Uterine smooth muscle cell (primary cell): ENCODE measurements at places on chromosomes 1 and 21. TPM values are rescaled to one million over a fixed set of nuclear protein-coding genes. Genes with fewer than 3 reads are reported as not detected.

GSTM4 gene
- 14.4 and 14.6 TPM in 2 replicates for total RNA-seq

SELENBP1 gene
- total RNA-seq: 22.2 and 25.0 TPM in 2 replicates

ITLN2 gene
- total RNA-seq: not detected in 2 replicates

YRDC gene
- total RNA-seq: 19.6 and 22.8 TPM in 2 replicates

CAMK1G gene
- total RNA-seq: 8.4 and 14.6 TPM in 2 replicates

HPDL gene
- total RNA-seq: 0.62 and 3.0 TPM in 2 replicates

SLC41A1 gene
- total RNA-seq: 12.5 and 25.6 TPM in 2 replicates

OR2T35 gene
- not detected in 2 replicates for total RNA-seq

SLAMF9 gene
- not detected in 2 replicates for total RNA-seq

TMEM81 gene
- 1.1 and 1.2 TPM in 2 replicates for total RNA-seq

RBBP4 gene
- 104 and 105 TPM in 2 replicates for total RNA-seq

LEFTY2 gene
- under 0.01 TPM in 1 of 2 replicates, not detected in the other for total RNA-seq

IRF6 gene
- total RNA-seq: 0.44 and 0.62 TPM in 2 replicates

DFFB gene
- 10.5 and 14.1 TPM in 2 replicates for total RNA-seq

PALMD gene
- 0.37 and 0.55 TPM in 2 replicates for total RNA-seq

CYP4A22 gene
- total RNA-seq: not detected in 2 replicates

S100A5 gene
- 0.66 TPM in 1 of 2 replicates, not detected in the other for total RNA-seq

HES2 gene
- total RNA-seq: under 0.01 TPM in 1 of 2 replicates, not detected in the other

BEND5 gene
- total RNA-seq: 0.25 TPM in 1 of 2 replicates, not detected in the other

S100A14 gene
- total RNA-seq: 0.22 TPM in 1 of 2 replicates, not detected in the other

AIRE gene
- under 0.01 TPM in 1 of 2 replicates, not detected in the other for total RNA-seq

WASF2 gene
- 18.9 and 20.6 TPM in 2 replicates for total RNA-seq

WDR64 gene
- not detected in 2 replicates for total RNA-seq

PDE4DIP gene
- total RNA-seq: 136 and 222 TPM in 2 replicates

SLC2A5 gene
- 2.3 and 6.1 TPM in 2 replicates for total RNA-seq

TAS1R1 gene
- total RNA-seq: not detected in 2 replicates

DMBX1 gene
- total RNA-seq: not detected in 2 replicates

KMO gene
- total RNA-seq: under 0.01 TPM in 1 of 2 replicates, not detected in the other

ALX3 gene
- total RNA-seq: not detected in 2 replicates

TSTD1 gene
- 3.4 and 9.1 TPM in 2 replicates for total RNA-seq

CFAP45 gene
- 0.62 and 1.1 TPM in 2 replicates for total RNA-seq

OR2L2 gene
- under 0.01 TPM in 1 of 2 replicates, not detected in the other for total RNA-seq

SUMO3 gene
- 71.0 and 119 TPM in 2 replicates for total RNA-seq

HAO2 gene
- total RNA-seq: not detected in 2 replicates

SDF4 gene
- 100 and 158 TPM in 2 replicates for total RNA-seq

CFH gene
- 51.7 and 62.7 TPM in 2 replicates for total RNA-seq

CYP4B1 gene
- not detected in 2 replicates for total RNA-seq

YIPF1 gene
- 15.3 and 20.0 TPM in 2 replicates for total RNA-seq

NBPF10 gene
- 3.4 and 5.4 TPM in 2 replicates for total RNA-seq
